AG08395 (cell line): ENCODE measurements at places on chromosomes 6 and 20.
A peak's percentile ranks its signal among the peaks of the same experiment; 100 is the strongest.

DNA sequence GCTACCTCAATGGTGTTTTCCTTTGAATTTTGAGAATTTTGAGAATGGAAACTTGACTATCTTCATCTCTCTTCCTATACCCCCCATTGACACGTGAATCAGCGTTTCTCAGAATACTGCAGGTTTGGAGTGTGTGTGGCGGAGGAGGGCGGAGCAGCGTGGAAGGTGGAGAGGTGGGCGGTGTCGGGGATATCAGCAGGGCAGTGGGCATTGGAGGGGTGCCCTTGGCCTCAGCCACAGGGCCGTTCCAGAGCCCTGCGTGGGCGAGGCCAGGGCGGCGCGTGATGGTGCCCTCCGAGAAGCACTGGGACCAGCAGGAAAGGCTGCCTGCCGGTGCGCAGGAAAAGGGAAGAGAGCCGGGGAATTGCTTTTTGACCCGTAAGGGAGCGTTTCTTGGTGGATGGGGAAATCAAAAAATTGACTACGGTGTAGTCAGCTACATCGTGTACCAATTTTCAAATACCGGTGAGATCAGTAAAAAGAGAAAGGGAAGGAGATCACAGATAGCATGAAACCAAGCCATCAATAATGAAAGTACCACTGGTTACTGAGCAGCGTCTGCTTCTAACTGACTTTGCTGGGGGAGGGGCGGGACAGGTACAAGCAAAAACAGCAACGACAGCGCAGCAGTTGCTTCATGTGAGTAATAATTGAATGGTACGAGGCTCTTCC is 82.7 kb upstream of the DUSP22 start:
- DNase-seq, result no peak

GRCh38 chr20:10747019-10747418 is 73.2 kb upstream of the JAG1 start:
- DNase-seq, result no peak

DNA sequence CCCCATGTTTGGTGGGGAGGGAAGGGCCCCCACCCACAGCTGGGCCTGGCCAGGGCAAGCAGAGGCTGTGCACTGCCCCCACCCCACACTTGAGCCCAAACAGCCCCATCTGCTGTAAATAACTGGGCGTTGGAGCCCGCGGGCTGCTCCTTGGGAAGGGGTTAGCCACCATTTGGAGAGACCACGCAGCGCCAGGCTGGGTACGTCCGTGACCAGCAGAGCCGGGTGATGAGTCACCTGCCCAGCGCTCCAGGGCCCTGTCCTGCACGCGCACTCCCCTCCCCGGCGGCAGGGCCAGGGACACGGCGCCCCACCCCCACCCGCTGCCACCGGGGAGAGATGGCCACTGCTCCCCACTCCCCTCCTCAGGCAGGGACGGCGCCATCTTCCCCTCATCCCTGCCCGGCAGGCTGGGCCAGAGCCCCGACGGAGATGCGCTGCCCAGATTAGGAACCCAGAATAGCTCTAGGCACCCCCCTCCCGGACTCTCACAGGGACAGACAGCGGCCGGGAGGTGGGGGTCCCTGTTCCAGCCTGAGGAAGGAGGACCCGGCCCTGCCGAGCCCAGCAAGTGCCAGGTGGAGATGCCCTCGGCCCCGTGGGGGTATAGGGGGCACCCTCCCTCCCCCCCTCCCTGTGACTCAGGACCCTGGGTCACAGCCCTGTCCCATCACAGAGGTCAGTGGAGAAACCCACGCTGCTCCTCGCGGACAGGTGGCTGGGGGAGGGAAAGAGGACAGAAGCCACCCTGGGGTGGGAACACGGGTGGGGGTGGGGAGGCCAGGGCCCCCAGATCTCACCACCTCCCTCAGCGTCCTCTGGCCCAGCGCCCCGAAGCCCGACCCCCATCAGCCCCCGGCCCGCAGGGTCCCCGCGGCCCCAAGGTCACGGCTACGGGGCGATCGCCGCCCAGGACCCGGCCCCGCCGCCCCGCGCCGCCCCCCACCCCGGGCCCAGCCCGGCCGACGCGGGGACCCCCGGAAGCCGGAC is 642 bp downstream of the EEF1A2 start:
- DNase-seq, result peak; percentile 54

- no peak for DNase-seq
Observed at GRCh38 chr6:169156793-169157147, 96.9 kb downstream of the THBS2 start.

DNA sequence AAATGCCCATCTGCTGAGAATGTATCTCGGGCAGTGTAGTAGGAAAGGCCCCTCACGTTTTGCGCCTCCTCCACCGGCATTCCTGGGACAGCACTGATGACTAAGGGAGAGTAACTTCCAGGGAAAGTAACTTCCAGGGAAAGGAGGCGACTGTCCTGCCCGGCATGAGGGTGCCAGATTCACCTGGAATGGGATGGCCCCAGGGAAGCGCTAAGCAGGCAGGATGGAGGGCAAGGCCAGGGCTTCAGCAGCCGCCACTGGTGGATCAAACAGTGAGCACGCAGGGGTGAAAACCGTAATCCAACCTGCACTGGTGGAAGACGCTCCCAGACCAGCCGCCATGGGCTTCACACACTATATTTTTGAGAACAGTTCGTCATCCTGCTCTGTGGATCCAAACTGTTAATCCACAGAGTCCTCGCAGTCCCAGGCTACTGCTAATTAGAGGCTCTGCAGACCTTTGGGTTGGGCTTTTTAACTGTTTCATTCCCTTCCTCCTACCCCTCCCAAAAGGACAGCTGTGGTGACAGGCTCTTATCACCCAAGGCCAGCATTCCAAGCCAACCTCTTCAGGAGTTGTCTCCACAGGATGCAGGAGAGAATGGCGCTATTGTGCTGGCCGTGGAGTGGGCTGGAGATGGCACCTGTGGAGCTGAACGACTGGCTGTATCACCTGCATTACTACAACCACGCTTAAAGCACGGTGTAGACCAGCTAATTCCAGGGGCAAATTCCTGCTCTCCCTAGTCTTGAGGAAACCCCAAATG is 178.9 kb downstream of the DLL1 start:
- no peak for DNase-seq

- DNase-seq, result no peak
Observed at GRCh38 chr6:8389036-8389818, 46.1 kb downstream of the SLC35B3 start.

- DNase-seq, result no peak
Observed at GRCh38 chr6:64691064-64691463, 1016.0 kb downstream of the EYS start.

DNA sequence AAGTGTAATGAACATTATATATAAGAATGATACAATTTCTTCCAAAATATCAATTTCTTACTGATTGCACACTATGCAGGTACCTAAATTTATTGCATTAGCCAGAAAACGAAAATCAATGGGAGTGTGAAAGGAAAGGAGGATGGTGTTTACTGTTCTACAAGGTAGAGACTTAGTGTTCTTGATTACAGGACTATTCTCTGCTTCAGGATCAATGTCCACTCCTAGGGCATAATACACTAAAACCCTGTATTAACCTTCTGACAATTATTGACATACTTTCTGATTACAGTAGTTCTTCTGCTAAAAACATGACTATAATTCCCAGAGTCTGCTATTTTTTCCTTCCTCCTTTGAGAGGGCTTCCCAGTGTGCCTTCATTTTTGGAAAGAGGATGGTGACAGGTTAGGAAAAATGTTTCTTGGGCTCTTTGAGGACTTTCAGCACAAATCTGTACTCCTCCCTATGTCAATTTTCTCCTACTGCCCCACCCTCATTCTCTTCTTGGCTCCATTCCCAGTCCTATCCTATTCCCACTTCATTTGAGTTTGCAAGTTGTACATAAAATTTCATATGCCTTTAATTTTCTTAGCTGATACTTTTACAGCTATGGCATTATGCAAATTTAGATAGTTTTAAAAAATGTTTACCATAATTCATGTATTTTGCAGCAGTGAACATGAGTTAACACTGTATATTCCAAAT is 278.9 kb downstream of the CENPW start:
- DNase-seq, result no peak

- DNase-seq, result no peak
Observed at GRCh38 chr6:14284969-14285590, 167.5 kb downstream of the CD83 start.

DNA sequence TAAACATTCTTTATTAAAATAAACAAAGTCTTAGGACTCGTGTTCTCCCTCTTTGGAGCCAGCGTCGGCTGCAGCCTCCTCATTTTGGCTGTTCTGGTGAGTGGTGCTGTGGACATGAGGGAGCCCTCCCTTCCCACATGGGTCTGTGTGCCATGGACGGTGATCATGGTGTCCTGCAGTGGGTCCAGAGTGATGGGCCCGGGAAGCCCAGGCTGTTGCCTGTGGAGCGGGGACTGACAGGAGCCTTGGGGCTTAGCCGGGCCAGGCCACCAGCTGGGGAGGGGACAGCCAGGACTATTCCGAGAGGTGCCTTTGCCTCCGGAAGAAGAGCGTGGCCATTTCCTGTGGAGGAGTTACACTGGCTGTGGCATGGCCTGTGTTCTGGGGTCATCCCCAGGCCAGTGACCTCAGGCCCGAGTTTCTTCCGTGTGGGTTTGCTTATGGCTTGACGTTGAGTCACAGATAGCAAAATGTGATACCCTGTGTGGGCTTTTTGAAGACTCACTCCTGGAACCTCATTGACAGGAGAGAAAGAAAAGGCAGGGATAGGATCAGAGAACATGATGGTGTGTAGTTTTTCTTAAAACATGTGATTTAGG is 153.4 kb downstream of the DTNBP1 start:
- DNase-seq, result no peak

DNA sequence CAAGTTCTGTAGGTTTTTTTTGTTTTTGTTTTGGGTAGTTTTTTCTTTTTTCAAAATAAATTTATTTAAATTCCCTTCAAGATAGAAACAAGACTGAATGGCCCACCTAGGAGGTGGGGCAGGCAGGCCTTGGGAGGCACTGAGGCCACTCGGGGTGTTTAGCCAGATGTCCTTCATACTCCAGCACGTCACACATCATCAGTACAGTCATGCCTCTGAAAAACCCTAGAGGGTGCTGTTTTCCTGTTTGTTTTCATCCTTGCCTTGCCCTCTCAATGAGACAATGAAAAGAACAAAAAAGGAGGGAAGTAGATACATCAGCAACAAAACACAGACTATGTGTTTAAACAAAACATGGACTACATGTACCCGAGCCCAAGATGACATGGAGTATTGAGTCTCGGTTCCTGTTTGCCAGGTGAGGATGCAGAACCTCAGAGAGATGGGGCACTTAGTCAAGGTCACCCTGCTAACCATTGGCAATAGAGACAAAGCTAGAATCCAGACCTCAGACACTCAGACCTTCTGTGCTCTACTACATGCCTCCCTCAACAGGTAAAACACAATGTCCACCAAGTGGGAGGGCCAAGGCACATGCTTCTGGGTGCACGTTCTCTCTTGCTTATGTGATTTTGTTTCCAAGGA is 26.8 kb upstream of the CLIC5 start:
- DNase-seq, result peak; percentile 46

DNA sequence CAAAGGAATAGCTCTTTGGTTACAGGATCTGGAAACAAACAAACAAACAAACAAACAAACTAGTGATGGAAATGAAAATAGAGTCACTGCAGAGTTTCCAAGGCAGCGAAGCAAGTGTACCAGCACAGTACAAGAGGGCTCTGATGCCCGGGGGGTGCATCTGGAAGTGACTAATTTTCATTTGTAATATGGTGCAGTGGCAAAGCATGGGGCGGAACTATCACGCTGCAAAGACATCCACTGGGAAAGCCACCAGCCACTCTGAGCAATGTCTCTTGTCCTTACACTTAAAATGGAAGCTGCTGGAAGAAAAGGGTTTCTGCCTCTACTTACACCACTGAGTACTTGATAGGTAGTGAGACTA is 44.4 kb upstream of the NEDD9 start:
- DNase-seq, result no peak

GRCh38 chr6:54959820-54960219 is 113.2 kb downstream of the FAM83B start:
- DNase-seq, result no peak

DNA sequence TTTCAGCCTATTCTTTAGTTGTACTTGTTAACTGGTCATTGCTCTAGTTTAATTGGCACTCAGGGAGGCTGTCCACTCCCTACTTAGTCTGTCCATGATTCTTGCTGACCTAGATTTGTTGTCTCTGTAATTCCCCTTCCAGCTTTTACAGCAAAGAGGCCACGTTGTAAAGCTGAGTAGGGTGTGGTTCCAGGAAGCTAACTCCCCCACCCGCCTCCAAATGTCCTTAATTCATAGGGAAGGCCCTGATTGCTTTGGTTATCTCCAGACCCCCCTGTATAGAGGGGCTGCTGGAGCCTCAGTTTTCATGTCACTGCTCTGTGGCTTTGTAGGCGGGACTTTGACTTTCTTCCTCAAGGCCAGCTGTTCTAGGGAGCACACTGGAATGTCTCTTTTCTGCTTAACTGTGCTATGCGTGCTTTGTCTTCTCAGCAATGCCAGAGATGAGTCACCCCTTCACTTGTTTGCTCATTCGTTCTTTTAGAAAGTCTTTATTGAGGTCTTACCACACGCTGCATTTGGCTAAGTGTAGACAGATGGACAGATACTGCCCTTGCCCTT is 175.1 kb upstream of the JAG1 start:
- peak; percentile 78 for DNase-seq

GRCh38 chr6:136677344-136677743 is 114.9 kb downstream of the MAP3K5 start:
- DNase-seq, result no peak

DNA sequence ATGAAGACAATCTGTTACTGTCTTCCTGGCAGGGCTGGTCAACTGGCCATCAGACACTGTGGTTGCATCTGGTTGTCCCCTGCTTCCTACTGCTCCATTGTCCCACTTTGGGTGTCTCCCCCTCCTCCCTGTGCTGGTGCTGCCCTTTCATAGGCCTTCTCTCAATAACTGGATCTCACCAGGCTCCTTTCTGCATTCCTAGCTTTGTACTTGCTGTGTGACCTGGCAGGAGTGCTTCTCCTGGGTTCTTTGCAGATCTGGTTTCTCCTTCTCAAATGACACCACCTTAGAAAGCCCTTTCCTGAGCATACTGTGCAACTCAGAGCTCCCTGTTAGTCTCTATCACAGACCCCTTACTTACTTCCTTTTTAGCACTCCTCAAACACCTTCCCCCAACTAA is 223.0 kb downstream of the BCKDHB start:
- no peak for DNase-seq

- DNase-seq, result no peak
Observed at GRCh38 chr6:107490566-107491137, 735 bp downstream of the SOBP start.

DNA sequence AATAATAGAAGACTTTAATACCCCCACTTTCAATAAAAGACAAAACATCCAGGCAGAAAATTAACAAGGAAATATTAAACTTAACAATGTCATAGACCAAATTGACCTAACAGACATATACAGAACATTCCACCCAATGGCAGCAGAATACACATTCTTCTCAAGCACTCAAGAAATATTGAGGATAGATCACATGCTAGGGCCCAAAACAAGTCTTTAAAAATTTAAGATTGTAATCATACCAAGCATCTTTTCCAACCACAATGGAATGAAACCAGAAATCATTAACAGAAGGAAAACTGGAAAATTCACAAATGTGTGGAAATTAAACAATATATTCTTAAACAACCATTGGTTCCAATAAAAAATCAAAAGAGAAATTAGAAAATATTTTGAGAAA is 161.0 kb downstream of the COL12A1 start:
- no peak for DNase-seq

- DNase-seq, result no peak
Observed at GRCh38 chr6:157987788-157988699, 6.4 kb downstream of the SYNJ2 start.

GRCh38 chr20:14914633-14915032 is 577.2 kb upstream of the FLRT3 start:
- DNase-seq, result no peak

- DNase-seq, result no peak
Observed at GRCh38 chr6:46676604-46677313, 10.9 kb upstream of the TDRD6 start.
